ENCODE measurements at places on chromosomes 2 and 18.
A peak's percentile ranks its signal among the peaks of the same experiment; 100 is the strongest.

GRCh38 chr2:64327510-64328414, 126.2 kb upstream of the LGALSL start:
- peak; percentile 10 for DNase-seq

GRCh38 chr2:176814274-176814673, 398.3 kb upstream of the HNRNPA3 start:
- no peak for DNase-seq

DNA sequence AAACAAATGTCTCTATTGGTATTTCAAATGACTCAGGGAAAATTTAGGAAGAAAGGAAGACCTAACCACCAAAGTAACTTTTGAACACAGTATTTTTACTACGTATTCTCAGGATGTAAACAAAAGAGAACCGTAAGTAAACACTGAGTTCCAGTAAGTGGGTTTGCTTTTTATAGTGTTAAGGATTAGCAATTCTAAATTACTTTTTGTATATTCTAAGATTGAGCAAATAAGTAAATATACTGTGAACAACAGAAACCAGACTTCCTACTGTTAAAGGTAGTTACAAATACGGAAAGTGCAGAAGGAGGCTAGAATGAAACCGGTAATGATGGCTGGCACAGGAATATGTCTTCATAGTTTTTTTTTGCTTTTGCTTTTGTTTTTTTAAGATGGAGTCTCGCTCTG, 31.5 kb downstream of the SESTD1 start:
- DNase-seq, result no peak

DNA sequence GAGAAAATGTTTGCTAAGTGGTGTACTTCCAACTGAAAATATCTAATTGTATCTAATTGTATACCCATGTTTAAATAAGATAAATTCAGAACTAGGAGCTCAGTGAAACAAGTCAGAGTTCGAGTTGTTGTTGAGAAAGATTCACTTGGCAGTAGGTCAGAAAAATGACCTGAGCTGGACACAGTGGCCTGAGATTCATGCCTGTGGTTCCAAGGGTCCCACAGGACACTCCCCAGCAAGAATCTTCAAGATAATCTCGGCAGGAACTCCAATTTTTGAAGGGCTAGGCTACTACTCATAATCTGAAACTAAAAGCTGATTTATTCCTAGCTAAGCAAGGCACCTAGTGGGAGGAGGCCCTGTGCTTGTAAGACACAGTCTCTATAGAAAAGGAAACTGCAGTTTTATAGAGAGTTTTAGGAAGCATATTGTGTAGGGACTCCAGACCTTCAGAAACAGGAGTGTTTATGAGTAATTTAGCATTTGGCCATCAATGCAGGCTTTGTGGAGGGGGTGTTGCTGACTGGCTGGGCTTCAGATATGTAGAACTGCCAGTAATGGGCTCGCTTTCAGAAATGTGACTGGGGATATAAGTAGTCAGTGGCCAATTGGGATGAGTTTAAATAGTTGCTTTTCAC, 43.2 kb downstream of the SP140 start:
- no peak for DNase-seq

GRCh38 chr2:39492716-39493115, 55.6 kb upstream of the MAP4K3 start:
- no peak for DNase-seq

GRCh38 chr2:10935953-10936942, 24.5 kb downstream of the KCNF1 start:
- no peak for DNase-seq

DNA sequence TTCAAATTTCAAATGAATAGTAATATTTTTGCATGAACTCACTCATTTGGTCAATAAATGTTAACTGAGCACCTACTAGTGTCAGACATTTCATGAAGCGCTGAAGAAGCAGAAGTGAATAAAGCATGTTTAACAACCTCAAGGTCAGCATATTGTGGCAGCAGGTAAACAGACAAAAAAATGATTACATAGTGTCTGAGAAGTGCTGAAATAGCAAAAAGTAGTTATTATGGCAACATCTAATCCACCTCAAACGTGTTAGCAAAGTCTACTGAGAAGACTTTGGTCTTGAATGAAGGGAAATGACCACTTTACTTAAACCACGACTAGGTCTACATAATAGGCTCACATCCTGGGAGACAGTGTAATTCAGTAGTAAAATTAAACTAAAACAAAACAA, 452.2 kb upstream of the LRATD1 start:
- DNase-seq, result no peak

GRCh38 chr2:122682356-122682755, 926.9 kb downstream of the TSN start:
- no peak for DNase-seq

GRCh38 chr18:75544051-75544481, 116.6 kb upstream of the SMIM21 start:
- DNase-seq, result no peak

DNA sequence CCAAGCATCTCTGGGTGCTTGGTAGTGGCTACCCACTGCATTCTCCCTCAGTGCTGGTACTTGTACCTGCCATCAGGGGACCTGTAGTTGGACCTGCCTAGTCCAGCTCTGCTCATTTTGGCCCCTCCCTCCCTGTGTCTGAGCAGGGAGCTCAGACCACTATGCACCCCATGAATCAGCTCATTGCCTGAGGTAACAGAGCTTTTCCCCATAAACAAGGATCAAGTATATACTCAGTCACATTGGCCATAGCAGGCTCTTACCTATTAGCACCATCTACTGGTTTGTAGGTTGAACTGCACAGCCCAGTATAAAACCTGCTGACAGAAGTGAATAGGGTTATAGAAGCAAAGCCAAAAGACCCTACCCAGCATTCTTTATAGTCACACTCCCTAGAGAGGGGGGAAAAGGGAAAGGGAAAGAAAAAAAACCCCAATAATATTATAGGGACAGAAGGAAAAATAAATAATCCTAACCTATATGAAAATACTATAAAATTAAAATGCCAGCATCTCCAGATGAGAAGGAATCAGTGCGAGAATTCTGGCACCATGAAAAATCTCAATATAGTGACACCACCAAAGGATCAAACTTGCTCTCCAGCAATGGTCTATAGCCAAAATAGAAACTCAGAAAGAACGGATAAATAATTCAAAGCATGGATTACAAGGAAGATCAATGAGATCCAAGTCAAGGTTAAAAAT, 6.9 kb upstream of the FLACC1 start:
- DNase-seq, result no peak

DNA sequence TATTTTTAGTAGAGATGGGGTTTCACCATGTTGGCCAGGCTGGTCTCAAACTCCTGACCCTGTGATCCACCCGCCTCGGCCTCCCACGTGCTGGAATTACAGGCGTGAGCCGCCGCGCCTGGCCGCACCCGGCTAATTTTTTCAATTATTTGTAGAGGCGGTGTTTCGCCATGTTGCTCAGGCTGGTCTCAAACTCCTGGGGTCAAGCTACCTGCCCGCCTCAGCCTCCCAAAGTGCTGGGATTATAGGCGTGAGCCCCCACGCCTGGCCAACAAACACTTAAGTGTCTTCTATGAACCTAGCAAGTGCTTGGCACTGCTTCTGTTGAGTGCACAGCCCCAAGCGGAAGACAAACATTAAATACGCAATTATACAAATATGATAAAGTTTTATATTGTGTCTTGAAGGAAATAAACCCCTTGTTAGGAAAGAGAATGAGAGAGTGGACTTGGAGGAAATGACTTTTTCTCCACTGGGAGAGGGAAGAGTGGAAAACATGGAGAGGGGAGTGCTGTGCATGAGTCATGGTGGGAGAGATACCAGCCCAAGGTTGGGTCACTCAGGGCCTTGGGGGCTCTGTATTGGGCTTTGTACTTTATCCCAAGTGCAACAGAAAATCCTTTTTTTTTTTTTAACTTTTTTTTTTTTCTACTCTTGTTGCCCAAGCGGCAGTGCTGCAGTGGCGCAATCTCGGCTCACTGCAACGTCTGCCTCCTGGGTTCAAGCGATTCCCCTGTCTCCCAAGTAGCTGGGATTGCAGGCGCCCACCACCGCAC, 41.4 kb upstream of the ACTR2 start:
- no peak for DNase-seq

- DNase-seq, result no peak
These were observed 283 bp upstream of the RBBP8 start for GRCh38 chr18:22932885-22933205.

DNA sequence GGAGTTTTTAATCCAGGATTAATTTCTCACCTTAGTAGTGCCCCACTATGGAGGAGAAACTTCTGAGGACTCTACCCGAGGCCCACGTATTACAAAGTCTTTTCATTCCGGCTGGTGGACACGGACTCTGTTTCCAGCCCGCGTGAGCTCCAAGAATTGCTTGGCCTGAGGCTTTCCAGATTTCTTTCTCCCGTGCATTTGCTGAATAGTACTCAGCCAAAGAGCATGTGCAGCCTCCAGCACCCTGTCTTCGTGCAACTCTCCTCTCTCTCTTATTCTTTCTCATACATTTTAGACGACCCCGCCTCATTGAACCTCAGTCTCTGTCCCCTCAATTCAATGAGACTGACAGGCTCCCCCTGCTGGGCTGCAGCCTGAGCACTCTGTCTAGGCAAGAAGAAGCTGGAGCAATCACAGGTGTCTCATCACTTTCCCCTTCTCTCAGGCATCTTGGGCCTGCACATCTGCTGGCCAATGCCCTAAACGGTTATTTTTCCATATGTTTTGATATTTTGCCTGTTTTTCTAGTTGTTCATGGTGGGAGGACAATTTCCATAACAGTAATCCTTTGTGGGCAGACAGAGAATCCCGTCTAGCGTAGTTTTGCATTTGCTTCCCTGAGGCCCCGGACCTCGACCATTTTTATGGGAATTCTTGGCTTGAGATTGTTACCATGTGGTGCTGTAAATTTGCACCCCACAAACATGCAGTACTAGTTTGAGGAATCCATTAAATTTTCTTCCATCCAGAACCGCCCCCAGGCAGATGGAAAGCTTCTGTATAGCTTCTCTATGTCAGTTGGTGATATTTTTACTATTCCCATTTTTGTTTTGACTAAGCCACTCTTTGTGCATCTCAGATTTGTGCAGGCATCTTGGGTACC, 50.1 kb upstream of the LPIN2 start:
- DNase-seq, result peak; percentile 20

DNA sequence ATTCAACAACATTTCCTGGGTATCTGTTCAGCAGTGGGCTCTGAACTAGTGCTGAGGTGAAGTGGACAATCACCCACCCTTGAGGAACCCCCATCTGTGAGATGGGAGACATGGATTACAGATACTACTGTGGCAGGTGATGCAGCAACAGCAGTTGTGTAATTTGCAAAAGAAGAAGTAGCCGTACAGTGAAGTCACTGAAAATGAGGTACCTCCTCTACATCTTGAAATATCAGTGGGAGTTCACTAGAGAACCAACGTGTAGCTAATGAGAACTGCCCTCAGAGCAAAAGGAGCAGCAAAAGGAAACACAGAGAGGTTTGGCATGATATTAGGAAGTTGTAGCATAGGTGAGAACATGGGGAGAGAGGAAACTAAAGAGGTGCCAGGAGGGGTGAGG, 41.3 kb downstream of the VSNL1 start:
- no peak for DNase-seq

DNA sequence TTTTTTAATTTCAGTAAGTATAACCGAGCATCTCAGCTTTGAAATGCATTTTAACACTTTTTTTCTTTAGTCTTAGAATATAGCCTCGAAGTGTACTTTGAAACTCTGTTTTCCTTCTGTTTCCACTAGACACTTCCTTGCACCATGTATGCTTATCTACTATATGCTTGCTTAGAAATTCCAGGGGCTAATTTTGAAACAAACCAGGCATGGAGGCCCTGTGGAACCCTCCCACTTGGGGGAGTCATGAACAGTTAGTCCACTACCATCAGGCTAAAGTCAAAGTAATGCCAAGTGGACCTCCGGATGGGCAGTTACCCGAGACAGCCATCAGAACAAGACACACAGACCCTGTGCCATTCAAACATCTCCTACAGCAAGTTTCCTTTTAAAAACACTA, 120.3 kb downstream of the LCLAT1 start:
- DNase-seq, result no peak

All from activated CD4-positive, CD25-positive, alpha-beta regulatory T cell (primary cell).